NCI-H524 (cell line): ENCODE measurements at places on chromosomes 2 and 18.

DNA sequence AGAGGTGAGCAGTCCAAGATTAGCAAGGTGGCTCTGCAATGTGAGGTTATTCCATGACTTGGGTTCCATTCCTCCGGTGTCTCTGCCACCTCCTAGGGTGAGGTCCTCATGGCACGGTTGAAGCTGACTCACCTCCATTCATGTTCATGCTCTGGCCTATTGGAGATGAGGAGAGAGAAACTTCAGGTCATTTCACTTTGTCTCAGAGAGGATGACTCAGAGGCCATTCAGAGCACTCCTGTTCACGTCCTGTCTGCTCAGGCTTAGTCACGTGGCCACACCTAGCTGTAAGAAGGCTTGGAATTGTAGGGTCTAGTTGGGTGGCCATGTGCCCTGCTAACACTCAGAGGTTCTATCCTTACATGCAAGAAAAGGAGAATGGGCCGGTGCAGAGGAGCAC is 67.5 kb upstream of the MBOAT2 start:
- DNase-seq = no peak

GRCh38 chr2:124001696-124002430 is 23.2 kb upstream of the CNTNAP5 start:
- DNase-seq = no peak

- peak; percentile 99 for DNase-seq
Measured at GRCh38 chr2:28894470-28895188, at the start of gene WDR43. TSS of gene WDR43 (plus strand) at chr2:28894667. CDS start at chr2:28894699, 32 bp downstream.

GRCh38 chr2:6590442-6590841 is 275.3 kb downstream of the CMPK2 start:
- DNase-seq = no peak

DNA sequence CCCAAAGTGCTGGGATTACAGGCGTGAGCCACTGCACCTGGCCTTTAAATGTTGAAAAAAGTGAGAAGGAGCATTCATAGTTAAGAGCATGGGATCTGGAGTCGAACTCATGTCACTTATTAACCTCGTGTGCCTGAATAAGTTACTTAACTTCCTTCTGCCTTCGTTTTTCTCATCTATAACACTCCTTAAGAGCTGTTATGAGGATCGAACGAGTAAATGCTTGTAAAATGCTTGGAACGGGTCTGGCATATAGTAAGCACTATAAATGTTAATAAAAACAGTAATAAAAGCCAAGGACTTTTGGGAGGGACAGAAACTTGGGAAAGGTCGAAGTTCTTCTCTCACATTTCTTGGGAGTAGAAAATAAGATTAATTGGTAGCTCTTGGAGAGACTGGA is 40.8 kb downstream of the RAB10 start:
- no peak for DNase-seq

DNA sequence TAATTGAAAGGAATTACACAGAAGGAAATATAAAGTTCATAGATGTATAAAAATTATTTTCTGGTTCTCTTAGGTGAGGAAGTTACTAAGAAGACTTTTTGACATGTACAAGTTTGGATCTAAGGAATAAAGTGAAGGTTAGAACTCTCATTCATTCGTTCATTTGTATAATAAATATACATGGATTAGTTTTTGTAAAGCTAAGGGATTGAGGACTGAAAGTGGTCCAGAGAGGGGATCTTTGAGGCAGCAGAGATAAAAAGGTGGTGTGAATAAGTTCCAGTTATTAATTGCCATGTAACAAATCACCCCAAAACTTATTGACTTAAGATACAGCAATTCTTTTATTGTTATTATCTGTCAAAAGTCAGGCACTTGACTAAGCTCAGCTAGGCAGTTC is 110.1 kb upstream of the CELF4 start:
- DNase-seq = no peak

- DNase-seq = no peak
Measured at GRCh38 chr2:100195942-100196341, 53.6 kb upstream of the AFF3 start.

- peak; percentile 37 for DNase-seq
Measured at GRCh38 chr2:60549238-60549927, 4.1 kb downstream of the BCL11A start.

GRCh38 chr18:74500372-74500771 is 4.2 kb downstream of the CNDP2 start:
- no peak for DNase-seq

GRCh38 chr2:231069379-231070054 is 12.8 kb downstream of the PSMD1 start:
- no peak for DNase-seq

DNA sequence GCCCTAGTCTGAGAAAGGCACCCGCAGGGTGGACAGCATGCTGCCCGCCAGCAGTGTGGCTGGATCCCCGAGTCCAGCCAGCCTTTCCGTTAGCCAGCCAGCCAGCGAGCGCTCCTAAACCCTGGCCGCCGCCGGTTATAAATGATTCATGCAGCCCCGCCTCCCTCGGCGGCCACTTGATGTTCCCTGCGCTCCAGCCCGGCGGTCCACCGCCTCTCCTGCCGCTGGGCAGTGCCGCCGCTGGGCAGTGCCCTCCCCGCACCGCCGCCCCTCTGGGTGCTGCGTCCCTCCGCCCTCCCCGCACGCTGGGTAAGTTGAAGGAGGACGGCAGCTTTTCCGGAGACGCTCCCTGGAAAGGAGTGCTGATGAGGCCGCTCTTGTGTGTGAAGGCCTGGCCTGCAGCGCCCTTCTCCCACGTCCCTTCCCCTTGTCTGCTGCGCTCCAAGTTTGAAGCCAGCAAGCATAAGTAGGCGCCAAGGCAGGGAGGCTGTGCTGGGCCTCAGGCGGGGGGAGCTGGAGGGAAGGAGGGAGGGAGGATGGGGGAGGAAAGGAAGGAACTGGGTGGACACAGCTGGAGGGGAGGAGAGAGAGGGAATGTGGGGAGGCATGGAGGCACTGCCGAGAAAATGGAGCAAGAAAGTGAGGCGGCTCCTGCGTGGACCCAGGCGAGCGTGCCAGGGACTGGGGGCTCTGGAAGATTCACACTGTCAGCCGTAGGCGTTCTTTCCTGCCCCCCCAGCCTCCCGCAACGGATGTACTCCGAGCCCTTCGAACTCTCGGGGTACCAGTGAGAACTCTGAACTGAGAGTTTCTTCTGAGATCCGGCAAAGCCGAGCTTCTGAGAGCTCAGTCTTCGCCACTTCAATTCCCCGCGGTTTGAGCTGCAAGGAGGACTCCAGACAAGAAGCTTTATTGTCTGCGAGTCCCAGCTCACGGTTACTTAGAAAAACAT is 131.9 kb downstream of the GLI2 start:
- peak; percentile 47 for DNase-seq

GRCh38 chr2:44364604-44365003 is 2.9 kb downstream of the CAMKMT start:
- DNase-seq = no peak

DNA sequence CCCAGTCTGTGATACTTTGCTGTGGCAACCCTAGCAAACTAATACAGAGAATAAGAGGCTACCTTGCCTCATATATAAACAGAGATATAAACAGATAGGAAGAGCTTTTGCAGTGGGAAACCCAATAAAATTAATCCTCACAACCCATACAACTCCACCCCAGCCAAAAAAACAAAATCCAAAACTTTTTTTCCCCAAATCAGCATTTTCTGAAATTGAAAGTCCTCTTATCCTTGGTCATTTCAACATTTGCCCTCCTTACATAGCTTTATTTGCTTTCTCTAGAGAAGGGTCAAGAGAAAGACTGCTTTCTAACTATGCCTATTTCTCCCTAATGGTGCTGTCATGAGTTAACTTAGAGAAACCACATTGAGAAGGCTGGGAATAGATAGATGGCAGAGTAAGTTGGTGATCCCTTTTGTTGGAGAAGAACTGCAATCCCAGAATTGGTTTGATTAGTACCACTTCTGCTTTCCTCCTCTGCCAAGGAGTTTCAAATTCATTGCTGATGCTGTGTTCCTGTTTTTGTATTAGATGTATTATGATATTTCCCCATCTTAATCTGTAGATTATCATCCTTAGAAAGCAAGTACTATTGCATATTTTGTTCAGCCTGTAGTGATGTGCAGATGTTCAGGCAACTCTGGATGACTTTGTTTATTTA is 76.5 kb upstream of the B3GNT2 start:
- DNase-seq = no peak

GRCh38 chr2:15732341-15733077 is 140.8 kb downstream of the DDX1 start:
- DNase-seq = peak; percentile 90

- no peak for DNase-seq
Measured at GRCh38 chr2:100125626-100126025, 16.8 kb downstream of the AFF3 start.

DNA sequence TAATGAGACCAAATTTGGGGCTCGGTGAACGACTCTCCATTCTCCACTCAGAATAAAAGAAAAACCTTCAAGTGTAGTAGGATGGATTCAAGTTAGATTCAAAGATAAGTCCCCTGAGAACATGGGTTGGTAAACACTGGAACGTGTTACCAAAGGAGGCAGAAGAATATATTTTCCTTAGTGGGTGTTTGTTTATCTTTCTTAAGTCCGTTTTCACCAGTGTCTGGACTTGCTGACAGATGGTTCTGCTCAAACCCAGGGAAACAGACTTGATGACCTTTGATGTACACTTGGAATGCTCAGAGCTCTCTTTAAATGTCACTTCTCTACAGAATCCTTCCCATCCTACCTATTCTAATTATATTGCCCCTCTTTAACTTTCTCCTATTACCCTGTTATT is 310.3 kb upstream of the ZNF521 start:
- no peak for DNase-seq

- no peak for DNase-seq
Measured at GRCh38 chr2:238267341-238267710, 21.1 kb downstream of the PER2 start.

- DNase-seq = no peak
Measured at GRCh38 chr2:174794851-174795374, 30.6 kb upstream of the CHRNA1 start.

DNA sequence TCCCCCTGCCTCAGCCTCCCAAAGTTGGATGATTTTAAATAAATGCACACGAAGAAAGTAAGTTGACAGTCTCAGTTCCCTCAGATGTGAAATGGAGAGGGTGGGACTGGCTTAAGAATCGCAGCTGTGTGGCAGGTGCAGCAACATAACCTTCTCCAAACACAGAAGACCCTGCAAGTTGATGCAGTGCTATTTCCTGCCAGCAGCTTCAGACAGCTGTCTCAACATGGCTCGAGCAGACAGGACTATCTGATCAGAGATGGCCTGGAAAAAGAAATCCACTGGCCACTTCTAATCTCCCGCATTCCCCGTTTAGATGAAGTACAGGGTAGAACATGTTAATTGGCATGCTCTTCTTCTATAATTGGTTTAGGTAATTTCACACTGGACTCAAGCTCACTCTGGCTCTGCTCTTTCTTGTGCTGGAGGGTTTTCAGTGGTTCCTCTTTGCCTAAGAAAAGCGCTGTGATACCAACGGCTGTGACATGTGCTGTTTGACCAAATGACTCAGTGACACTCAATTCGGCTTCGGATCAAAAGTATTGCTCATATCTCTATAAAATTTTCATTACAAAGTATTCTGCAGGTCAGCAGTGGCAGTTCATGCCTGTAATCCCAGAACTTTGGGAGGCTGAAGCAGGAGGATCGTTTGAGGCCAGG is 40.2 kb downstream of the MYOM1 start:
- DNase-seq = peak; percentile 43

- DNase-seq = no peak
Measured at GRCh38 chr2:187548656-187549055, 5.6 kb downstream of the TFPI start.

- DNase-seq = peak; percentile 20
Measured at GRCh38 chr2:74267068-74267467, 68.7 kb downstream of the MTHFD2 start.

DNA sequence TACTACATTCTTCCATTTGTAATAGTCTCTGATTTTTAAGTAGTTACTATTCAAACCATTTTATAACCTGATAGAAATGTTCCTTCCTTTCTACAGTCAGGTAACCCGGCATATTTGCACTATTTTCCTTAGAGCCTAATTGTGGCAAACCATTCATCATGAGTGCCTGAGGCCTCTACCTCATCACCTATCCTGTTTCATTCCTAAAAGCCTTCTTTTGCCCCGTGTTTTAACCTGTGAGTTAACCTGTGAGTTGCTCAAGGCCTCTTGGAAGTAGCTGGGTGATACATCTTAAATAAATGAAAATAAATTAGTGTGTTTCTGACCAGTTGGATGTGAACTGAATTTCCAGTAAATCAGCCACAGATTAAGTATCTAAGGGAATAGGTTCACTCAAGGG is 6.5 kb upstream of the KLHL29 start:
- DNase-seq = no peak

DNA sequence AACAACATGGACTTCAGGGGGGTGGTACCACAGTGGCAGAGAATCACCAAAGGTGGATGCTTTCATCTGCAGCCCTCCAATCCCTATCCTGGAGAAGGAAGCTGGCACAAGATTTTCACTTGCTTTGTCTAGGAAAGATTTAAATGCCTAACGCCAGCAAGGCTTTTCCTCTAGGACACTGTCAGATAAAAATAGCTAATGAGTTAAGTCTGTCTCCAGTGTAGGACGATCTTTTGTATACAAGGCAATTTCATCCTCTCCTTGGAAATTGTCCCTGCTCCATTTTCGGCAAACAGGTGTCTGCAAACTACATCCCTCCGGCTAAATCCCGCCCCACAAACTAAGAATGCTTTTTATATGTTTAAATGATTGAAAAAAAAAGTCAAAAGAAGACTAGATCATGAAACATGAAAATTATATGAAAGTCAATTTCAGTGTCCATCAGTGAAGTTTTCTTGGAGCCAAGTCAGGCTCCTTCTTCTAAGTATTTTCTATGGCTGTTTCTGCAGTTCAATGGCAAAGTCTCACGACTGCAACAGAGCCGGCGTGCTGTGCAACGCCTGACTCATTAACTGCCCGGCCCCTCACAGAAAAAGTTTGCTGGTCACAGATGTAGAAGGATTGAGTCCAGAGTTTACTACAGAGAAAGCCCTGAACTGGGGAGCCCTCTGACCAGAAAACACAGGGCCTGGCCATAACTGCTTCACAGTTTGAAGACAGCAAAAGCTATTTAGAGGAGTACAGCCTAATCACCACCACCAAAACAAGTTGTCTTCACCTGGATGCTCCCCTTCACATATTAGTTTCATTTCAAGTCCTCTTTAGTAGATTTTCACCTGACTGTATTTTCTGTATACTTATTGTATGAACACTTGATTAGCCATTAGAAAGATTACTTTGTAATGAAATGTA is 52.3 kb downstream of the PIEZO2 start:
- DNase-seq = no peak

GRCh38 chr2:88690591-88691338 is 708 bp upstream of the RPIA start:
- no peak for DNase-seq

GRCh38 chr18:47260120-47260923 is 8.9 kb upstream of the SKOR2 start:
- peak; percentile 25 for DNase-seq
